ENCODE measurements at places on chromosomes 1 and 21.

- no peak for DNase-seq
Measured at GRCh38 chr1:111814642-111815041, 58.9 kb downstream of the DDX20 start.

DNA sequence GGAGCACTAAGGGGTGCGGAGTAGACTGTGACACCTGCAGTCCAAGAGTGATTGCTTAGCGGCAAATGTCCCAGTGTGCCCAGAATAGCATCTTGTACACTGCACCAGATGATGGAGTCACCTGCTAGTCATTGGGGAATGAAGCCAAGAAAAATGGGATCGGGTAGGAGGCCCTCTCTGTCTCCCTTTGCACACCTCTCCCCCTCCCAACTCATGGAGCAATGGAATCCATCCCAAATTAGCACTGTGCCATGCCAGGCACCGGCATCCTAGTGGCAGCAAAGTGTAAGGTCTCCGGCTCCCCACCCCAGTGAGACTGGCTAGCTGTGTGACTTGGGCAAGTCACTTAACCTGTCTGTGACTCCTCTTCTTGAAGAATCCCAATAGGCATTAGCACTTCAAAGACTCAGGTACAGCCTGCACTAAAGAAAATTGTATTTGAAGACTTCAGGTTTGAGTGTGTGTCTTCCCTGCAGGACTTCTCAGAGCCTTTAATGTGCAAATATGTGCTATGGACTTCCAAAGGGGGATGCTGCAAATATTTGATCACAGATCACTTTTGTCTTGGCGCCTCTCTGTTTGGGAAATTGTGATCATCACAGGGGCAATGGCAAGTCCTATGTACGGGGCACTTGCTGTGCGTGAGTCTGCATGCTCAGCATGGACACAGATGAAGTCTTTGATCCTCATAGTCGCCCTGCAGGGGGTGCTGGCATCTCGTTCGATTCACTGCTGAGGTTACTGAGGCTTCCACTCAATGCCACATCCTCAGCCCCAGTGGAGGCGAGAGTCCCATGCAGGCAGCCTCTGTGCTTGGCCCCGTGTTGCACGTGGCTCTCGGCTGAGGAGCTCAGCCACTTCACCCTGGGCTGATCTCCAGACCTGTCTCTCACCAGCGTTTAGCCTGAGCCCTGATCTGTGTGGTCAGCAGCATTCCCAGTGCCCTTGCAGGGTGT, 272.9 kb upstream of the C1orf174 start:
- DNase-seq: no peak

GRCh38 chr1:81594206-81594605, 206.5 kb upstream of the ADGRL2 start:
- no peak for DNase-seq

DNA sequence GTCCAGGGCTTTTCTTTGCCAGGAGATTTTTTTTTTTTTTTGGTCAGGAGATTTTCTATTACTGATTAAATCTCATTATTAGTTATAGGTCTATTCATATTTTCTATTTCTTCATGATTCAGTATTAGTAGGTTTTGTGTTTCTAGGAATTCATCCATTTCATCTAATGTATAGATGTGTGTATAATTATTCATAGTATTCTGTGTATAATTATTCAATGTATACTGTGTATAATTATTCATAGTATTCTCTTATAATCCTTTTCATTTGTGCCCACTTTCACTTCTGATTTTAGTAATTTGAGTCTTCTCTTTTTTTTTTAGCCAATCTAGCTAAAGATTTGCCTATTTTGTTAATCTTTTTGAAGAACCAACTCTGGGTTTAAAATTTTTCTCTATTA, 12.3 kb upstream of the PNRC2 start:
- no peak for DNase-seq
